ENCODE measurements at places on chromosomes 12 and 14. TPM values are rescaled to one million over a fixed set of nuclear protein-coding genes. Genes with fewer than 3 reads are reported as not detected.

Gene DAD1
- 143 TPM for total RNA-seq

Gene TSPAN8
- total RNA-seq = 7.5 TPM

Gene AHSA1
- 110 TPM for total RNA-seq

- no peak overlapping the region for H3K27ac ChIP-seq
- H3K27me3 ChIP-seq = peaks cover 1% of the 10 kb centered on the region
- H3K36me3 ChIP-seq = no peaks in the 10 kb centered on the region
- H3K4me1 ChIP-seq = no peaks in the 10 kb centered on the region
- no peak for DNase-seq
Observed at GRCh38 chr12:65821336-65821735, 2.9 kb upstream of the HMGA2 start.

DNA sequence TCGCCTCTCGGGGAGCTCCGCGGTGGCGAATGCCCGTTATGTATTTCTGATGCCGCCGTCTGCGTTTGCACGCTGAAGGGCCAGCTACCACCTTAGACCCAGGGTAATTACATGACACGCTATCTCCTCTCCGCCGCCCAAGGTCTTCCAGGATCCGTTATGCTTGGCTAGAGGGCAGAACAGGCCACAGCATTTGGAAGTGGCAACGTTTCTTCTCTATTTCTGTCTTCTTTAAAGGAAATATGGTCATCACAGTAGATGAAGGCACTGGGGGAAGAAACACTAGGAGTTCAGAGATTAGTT, 861 bp upstream of the MDGA2 start:
- DNase-seq = no peak
- no peak overlapping the region for H3K27ac ChIP-seq
- no peaks in the 10 kb centered on the region for H3K4me1 ChIP-seq
- H3K36me3 ChIP-seq = no peaks in the 10 kb centered on the region
- no peaks in the 10 kb centered on the region for H3K27me3 ChIP-seq
- no peak overlapping the region for H3K4me3 ChIP-seq

DNA sequence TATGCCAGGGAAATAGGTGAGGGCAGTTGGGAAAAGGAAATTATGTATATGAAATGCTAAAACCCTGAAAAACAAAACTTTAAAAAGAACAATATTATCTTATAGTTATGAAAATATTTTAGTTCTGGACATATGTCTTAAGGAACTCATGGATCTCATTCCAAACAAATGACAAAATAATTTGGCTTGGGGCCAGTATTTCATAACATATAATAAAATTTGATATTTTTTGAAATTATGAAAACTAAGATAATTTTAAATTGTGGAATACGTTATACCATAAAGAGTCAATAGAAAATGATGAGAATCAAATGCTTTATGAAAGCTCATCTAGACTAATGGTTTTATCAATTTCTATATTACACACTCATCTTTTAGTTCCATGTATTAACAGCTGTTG, 173.8 kb upstream of the DCN start:
- no peak overlapping the region for H3K4me3 ChIP-seq
- DNase-seq = no peak
- no peaks in the 10 kb centered on the region for H3K36me3 ChIP-seq
- no peaks in the 10 kb centered on the region for H3K27me3 ChIP-seq

- H3K4me3 ChIP-seq = no peak overlapping the region
- no peaks in the 10 kb centered on the region for H3K36me3 ChIP-seq
- H3K4me1 ChIP-seq = no peaks in the 10 kb centered on the region
Observed at GRCh38 chr14:88351966-88352691, 29.1 kb upstream of the KCNK10 start.

All from aorta (tissue), 5 donors.